ENCODE measurements at places on chromosomes 5 and 9.

DNA sequence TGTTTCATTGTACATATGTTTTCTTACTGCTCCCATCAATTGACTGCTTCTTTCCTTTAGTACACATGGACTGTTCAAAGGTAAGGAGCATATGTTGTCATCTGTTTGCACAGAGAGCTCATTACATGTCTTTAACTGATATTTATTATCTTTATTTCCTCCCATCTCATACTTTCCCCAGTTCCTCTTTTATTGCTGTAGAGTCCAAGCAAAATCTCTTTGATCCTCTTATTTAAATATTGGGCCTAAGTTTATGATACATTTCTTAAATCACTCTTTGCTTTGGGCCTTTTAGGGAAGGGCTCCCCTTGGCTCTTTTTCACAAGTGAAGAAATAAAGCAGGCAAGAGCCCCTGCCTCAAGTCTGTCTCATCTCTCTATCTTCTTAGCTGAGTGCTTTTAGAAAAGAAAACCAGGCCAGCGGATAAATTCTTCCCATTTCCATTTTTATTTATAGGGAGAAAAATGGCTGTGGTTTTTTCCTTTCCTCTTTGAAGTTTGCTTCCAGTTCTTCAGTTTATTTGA lies 152.4 kb downstream of the DOCK2 start:
- no peak for DNase-seq

GRCh38 chr5:56388229-56388985 lies 155.3 kb upstream of the ANKRD55 start:
- DNase-seq = no peak

GRCh38 chr9:89464300-89464901 lies 33.5 kb downstream of the SEMA4D start:
- DNase-seq = no peak

GRCh38 chr9:110928599-110928998 lies 109.7 kb downstream of the LPAR1 start:
- no peak for DNase-seq

DNA sequence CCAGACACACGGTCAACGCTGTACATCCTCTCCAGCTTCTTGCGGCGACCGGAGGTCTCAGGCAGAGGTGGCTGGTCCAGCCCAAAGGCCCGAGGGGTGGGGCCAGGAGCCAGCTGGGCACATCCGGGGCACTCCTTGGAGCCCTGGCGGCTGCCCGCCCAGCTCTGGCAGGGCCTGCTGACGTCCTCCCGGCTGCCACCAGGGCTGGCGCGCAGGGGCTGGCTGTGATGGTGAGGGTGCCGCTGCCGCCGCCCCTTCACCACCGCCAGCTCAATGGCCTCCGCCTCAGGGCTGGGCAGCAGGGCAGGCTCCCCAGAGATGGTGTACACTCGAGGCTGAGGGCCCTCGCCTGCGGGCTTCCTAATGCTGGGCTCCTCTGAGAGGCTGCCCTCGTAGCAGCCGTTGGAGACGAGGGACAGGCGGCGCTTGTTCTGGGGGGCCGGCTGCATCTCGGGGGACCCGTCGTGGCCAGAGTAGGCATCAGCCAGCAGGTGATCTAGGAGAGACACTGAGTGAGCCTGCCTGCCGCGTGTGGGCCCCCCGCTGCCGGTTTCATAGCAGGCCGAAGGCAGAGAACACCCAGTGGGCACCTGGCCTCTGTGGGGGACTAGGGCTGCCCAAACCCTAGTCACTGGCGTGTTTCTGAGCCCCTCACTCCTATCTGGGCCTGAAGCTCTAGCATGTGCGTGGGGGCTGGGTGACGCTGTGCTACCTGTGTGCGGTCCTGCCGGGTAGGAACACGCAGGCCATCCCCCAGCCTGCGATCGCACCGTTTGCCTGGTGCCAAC lies 1.5 kb downstream of the NSMF start:
- DNase-seq = no peak

- DNase-seq = no peak
These were observed 21.2 kb downstream of the HSPB3 start for GRCh38 chr5:54476682-54477081.

GRCh38 chr5:84589926-84590325 lies 205.2 kb upstream of the EDIL3 start:
- DNase-seq = no peak

GRCh38 chr5:83524991-83525390 lies 53.4 kb downstream of the VCAN start:
- no peak for DNase-seq

All from mesenchymal stem cell (in vitro differentiated cells and primary cell).